ENCODE measurements at places on chromosomes 6 and 20.
A peak's percentile ranks its signal among the peaks of the same experiment; 100 is the strongest.

GRCh38 chr20:57432862-57433491 is 41.8 kb downstream of the RBM38 start:
- no peak for DNase-seq

GRCh38 chr6:166106076-166106686 is 61.5 kb downstream of the TBXT start:
- DNase-seq = peak; percentile 78

- DNase-seq = no peak
Measured at GRCh38 chr6:15485936-15486335, 176.9 kb downstream of the DTNBP1 start.

- no peak for DNase-seq
Measured at GRCh38 chr20:57772349-57772964, 62.6 kb upstream of the PMEPA1 start.

GRCh38 chr6:43968110-43968965 is 158.9 kb downstream of the MRPL14 start:
- peak; percentile 61 for DNase-seq

DNA sequence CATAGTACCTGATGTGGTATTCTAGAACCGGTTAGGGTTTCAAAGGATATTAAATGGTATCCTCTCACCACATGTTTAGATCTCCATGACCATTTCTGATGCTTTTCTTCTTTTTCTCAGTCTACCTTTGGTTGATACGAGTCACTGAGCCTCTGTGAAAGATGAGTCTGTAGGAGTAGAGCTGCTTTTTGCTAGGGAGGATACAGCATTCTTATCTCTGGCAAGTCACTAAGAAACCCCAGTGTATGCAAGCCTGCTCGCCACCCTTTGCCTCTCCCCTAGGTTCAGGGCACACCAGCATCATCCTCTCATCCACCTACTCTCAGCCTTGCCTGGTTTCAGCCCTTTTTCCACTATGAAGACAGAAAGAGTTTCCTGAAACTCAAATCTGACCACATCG is 89.9 kb downstream of the MTFR2 start:
- DNase-seq = no peak

GRCh38 chr6:113668641-113669408 is 188.3 kb upstream of the MARCKS start:
- no peak for DNase-seq

- DNase-seq = no peak
Measured at GRCh38 chr6:124812067-124812466, 150.2 kb upstream of the RNF217 start.

- peak; percentile 75 for DNase-seq
Measured at GRCh38 chr6:133179481-133179880, 61.7 kb upstream of the EYA4 start.

- no peak for DNase-seq
Measured at GRCh38 chr6:69913361-69913760, 47.0 kb downstream of the COL19A1 start.

DNA sequence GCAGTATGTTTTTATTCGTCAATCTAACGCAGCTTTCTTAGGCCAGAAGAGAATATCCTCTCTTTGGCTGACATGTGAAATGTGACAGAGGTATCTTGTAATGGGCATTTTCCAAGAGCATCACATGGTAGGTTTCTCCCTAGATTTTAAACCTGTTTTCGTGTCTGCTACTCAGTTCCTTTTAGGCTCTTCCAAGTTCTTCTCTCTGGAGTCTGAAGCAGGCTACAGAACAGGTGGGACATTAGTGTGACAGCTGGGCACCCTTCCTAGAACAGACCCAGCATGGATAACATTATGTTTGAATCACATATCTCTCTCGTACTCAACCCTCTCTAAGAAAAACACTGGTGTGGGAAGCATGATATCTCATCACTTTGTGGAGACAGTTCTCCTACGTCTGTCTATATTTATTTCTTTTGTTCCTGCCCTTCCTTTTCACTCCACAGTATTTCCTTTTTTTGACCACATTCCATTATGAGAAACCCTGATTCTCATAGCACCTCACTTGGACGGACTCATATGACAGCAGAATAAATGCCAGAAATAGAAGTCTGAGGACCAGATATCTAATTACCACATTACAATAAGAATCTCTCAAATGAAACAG is 263.4 kb downstream of the NKAIN2 start:
- DNase-seq = no peak

DNA sequence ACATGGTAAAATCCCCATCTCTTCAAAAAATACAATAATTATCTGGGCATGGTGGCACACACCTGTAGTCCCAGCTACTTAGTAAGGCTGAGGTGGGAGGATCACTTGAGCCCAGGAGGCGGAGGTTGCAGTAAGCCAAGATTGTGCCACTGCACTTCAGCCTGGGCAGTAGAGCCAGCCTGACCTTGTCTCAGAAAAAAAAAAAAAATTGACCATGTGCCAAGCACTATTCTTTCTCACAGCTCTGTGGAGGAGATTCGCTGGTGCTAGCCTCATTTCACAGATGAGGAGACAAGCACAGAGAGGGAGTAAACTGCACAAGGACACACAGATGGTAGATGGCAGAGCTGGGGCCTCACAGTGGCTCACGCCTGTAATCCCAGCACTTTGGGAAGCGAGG is 131.8 kb upstream of the JARID2 start:
- DNase-seq = no peak

Measured in BE2C (cell line).